Colonic mucosa (tissue), 4 donors: ENCODE measurements at places on chromosomes 6 and 20. TPM values are rescaled to one million over a fixed set of nuclear protein-coding genes. Genes with fewer than 3 reads are reported as not detected.
A peak's percentile ranks its signal among the peaks of the same experiment; 100 is the strongest.

DNA sequence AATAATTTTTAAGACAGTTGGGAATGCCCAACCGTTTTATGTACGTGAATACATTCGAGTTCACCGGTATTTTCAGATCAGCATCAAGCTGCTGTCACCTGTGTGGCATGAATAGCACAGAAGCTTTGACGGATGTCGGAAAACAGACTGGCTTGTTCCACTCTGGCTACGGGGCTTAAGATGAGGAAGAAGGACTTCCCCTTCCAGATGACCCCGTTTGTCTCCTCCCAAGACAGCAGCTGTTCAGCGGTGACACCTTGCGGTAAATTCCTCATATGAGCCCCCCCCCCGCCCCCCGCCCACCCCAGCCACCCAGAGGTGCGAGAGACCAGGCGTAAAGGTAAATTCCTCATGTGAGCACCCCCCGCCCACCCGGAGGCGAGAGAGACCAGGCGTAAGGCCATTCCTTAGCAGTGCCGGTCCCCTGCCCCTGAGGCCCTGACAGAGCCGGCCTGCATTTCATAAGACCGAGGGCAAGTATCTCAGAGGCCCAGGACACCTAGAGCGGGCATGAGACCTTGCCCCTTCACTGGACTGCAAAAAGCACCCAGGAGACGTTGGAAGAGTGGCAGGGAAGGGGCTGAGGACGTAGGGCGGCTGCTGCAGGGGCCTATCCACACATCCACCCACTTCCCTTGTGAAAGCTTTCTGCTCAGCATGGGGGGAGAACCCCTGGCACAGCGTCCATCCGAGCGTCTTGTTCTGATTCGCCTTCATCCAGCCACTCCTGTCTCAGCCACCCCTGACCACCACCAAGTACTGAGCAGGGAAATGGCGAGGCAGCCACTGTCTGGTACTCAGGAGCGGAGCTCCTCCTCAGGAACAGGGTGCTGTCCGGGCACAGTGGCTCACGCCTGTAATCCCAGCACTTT, 7.3 kb upstream of the PCMTD2 start:
- DNase-seq, result no peak

GRCh38 chr6:109662192-109662591, 28.8 kb downstream of the AK9 start:
- DNase-seq, result no peak

DNA sequence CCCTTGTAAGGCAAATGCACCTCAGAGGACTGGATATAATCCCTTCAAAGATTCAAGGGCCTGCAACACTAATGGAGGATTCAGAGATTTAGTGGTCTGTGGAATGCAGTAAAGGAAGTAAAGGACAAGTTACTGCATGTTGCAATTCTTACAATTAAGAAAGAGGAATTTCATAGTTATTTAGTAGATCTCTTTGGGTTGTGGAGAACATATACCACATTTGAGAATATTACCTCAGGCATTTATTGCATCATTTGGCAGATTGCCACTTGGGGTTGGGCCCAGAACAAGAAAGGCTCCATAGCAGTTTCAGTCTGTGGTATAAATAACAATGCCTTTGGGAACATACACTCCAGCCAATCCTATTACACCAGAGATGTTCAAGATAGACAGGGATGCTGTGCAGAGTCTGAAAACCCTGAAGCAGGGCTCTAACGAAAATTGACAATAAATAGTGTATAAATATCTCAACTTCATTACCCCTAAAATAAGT, 20.9 kb upstream of the EPM2A start:
- no peak for DNase-seq

GRCh38 chr6:52617087-52617486, 40.2 kb upstream of the TRAM2 start:
- DNase-seq, result no peak

DNA sequence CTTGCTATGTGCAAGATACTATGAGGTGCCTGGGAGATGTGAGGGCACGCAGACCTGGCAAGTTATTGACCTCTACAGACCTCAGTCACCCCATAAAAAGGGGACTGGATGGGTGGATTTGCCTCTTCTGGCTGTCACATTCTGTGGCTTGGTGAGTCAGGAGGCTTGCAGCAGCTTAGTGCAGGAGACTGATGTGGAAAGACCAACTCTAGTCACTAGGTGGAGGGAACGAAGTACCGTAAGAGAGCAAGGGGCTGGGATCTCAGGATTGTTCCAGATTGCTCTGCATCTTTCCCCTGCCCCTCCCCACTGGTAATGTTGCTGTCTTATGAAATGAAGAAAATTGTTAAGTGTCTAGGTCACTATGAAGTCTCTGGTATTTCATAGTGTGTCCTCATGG, 3.3 kb downstream of the MAPRE1 start:
- DNase-seq, result no peak

GRCh38 chr6:83226517-83226916, 33.4 kb downstream of the RWDD2A start:
- no peak for DNase-seq

DNA sequence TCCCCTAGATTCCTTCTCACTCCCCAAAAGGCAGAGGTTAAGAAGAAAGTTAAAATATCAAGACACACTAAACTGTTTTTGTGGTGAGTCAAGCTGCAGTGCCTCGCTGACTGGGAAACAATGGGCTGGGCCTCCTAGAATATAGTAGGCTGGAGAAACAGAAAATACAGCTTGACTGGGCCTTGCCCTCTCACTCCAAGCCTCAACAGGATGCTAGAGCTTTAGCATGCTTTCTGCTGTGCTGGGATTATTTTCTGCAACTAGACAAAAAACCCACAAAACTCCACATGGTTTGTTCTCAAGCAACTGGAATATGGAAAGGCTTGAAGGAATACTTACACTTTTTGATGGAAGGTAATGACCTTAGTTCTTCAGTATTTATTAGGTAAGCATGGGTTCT, 27.9 kb downstream of the FOXO3 start:
- peak; percentile 35 for DNase-seq

- DNase-seq, result no peak
These were observed 153.9 kb downstream of the SOX4 start for GRCh38 chr6:21747441-21747840.

- no peak for DNase-seq
These were observed 27.0 kb downstream of the CST9L start for GRCh38 chr20:23541330-23541729.

DNA sequence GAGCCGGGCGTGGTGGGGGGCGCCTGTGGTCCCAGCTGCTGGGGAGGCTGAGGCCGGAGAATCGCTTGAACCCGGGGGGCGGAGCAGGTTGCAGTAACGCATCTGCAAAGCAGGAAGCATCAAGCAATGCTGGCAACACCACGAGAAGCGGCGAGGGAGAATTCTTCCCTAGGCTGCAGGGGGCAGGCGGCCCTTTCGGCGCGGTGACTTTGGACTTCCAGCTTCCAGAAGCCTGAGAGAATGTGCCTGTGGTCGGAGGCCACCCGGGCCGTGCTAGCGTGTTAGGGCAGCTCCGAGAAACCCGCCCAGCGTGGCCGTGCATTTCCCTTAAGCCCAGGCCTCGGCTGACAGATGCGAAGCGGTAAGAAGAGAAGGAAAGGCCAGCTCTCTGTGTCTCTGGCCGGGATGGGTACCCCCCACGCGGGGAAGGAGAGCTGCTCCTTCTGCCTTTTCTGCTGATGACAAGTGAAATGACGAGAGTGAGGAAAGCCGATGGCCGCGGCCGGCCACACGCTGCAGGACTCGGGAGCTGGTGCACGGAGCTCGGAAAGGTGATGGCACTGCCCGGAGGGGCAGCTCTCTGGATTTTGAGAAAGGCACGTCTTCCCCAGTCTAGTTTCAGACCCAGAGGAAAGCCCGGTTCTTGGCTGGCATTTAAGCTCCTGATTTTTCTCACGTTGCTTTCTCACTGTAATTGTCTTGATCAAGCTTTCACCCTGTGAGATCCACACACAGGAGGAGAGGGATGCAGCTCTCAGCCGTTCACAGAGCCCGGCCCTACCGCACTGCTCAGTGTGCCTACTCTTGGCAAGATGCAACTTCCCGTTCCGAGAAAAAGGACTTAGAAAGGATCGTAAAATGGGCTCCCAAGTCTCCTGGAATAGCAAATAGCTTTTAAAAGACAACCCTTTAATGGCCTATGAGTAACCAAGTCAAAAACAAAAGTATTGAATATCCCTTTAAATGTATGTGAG, 68.3 kb upstream of the EXOC2 start:
- DNase-seq, result no peak

DNA sequence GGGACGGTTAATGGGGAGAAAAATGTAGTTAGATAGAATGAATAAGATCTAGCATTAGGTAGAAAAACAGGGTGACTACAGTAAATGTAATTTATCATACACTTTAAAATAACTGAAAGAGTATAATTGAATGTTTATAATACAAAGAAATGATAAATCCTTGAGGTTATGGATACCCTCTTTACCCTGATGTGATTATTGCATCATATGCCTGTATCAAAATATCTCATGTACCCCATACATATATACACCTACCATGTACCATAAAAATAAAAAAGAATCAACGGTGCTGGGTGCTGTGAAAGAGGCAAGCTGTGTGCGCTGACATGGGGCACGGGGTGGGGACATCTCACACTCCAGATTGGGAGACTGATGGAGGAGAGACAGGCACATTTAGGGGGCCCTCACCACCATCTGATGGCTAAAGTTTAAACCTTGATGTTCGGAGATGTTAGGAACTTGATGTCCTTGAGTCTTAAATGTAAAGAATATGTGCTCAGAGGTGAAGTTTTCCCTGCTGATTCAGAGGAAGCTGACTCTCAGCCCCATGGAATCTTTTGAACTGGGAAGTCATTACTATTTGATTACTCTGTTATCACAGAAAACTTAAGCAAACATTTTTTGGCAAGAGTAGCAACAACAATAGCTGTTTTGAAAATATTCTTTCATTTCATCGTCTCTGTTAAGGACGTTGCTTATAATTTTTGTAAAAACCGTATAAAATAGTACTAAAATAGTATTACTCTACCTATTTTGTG, 26.4 kb upstream of the RFPL4B start:
- DNase-seq, result no peak

DNA sequence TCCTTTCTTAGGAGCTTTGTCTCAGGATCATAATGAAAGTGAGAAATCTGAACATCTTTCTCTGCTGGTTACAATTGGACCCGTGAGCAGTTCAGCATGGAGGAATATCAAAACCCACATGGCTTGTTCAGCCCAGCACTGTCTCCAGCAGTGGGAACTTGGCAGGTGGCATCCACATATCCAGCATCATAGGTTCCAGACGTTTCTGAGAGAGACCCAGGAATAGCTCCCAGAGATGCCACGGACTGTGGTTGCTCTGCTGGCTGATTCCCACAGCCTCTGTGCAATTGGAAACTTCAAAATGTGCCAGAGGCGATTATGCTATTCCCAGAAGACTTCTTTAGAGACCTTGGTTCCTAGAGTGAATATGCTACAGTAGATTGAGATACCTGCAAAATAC, 76.4 kb downstream of the PHACTR2 start:
- DNase-seq, result no peak

GRCh38 chr6:111667931-111668330, 62.3 kb upstream of the TRAF3IP2 start:
- DNase-seq, result no peak

DNA sequence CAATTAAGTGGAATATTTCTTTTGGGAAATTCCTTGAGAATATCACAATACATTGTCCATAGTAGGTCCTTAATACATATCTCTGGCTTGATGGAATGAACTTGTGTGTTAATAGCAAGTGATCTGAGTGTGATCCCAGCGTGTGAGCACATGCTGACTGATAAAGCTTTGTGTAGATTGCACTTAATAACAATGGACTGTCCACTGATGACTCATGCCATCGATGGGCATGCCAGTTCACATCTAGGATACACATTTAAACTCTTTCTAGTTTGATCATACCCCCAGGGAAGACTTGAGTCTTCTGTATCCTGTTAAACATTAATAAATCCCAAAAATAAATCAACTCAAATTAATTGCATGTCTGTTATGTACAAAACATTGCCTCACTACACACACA, 454.3 kb upstream of the SPTLC3 start:
- DNase-seq, result no peak

DNA sequence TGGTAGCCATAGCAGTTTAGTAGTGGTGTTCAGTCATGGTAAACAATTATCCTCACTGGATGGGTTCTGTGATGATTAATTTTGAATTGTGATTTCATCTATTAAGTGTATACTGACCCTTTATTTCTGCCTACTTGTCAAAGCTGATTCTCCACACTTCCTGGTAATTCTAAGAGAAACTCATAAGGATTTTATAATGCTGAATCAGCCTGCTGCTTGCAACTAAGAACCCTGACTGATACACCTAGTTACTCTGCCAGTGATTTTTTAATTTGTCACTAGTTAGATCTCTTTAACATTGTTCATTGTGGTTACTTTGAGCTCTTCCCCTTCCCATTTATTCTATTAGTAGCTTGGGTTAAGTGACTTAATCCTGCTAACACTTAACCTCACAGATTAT, 8.6 kb downstream of the CDC40 start:
- DNase-seq, result no peak

GRCh38 chr20:6994452-6994851, 227.0 kb downstream of the BMP2 start:
- no peak for DNase-seq

DNA sequence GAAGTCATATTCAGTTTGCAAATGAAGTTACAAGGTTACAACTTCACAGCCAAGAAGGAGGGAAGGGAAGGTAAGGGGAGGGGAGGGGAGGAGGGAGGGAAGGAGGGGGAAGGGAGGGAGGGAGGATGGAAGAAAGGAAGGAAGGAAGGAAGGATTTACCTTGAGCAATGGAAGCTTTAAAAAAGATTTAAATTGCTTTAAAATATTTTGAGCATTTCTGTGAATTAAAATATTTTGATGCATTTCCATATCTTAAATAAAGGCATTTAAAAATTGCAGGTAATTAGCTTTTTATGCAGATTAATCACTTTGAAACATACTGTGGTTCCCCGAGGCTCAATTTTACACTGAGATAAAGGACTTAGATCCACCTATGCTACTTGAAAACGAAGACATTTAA, 618.0 kb downstream of the TFAP2A start:
- DNase-seq, result no peak

GRCh38 chr20:21832442-21833385, 127.2 kb downstream of the PAX1 start:
- no peak for DNase-seq

GRCh38 chr6:131381052-131381708, 191.8 kb upstream of the ARG1 start:
- peak; percentile 35 for DNase-seq

GRCh38 chr6:138654715-138655634, 118.6 kb upstream of the CCDC28A start:
- no peak for DNase-seq

- DNase-seq, result no peak
These were observed 35.6 kb upstream of the PRDM1 start for GRCh38 chr6:106050538-106050937.

DNA sequence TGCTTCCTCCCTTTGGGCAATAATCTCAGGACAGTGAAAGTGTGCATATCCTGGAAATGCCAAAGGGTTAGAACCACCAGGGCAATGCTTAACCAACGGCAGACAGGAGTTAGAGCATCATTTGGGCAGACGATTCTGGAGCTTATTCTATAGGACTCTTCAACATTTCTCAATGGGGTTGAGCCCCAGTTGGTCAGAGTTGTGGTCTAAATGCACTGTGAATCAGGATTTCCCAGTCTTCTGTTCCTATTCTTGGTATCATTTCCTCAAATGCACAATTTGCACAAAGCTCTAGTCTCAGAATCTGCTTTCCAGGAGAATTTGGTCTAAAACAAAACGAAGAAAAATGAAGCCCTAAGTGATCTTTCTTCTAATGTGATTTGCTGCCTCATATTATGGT, 389.6 kb upstream of the JAG1 start:
- no peak for DNase-seq

Gene LAMA4
- 35.1 TPM for total RNA-seq

Gene ULBP2
- total RNA-seq, result 0.47 TPM

Gene ENPP3
- total RNA-seq, result 11.5 TPM

Gene ZNF512B
- total RNA-seq, result 1.9 TPM

Gene TSPO2
- total RNA-seq, result not detected

Gene ARHGAP18
- total RNA-seq, result 18.7 TPM

Gene TREM1
- total RNA-seq, result 1.4 TPM

Gene GCLC
- 35.0 TPM for total RNA-seq

Gene ARMC12
- total RNA-seq, result not detected
